ENCODE measurements at places on chromosomes 6 and 20.

GRCh38 chr20:64091770-64092169 lies 7.6 kb upstream of the LKAAEAR1 start:
- no peak for DNase-seq

DNA sequence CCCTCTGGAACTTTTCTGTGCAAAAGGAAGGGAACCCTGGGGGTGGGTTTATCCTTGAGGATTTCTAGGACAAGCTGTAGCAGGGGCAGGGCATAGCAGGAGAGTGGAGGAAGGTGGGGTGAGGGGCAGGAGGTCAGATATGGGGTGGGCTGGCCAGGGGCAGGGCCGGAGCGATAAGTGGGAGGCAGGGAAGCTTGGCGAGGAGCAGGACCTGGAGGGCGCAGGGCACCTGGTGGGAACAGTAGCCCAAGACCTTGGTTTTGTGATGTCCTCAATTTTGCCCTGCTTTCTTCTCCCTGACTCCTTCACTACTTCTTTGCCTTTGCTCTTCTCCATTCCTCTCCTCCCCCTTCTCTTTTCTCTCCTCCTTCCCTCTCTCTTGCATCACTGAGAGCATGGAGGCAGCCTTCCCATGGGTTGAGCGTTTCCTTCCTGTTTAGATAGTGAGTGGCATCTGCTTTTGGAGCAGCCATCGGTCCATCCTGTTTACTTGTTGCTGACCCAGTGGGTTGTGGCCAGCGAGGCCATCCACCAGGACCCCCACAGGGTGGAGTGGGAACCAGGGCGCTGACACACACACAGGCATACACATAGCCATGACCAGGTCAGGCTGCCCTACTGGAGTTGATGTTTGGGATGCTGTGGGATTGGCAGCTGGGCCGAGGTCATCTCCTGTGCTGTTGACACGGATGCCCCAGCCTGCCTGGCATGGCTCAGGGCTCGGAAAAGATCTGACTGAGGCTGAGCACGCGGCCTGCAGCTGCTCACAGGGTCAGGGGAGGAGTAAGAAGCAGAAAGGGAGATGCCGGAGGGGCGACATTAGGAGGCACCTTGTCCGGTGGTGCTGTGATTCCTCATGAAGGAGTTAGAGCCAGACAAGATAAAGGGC lies 121.0 kb upstream of the RNF24 start:
- no peak for DNase-seq

- DNase-seq = no peak
Measured at GRCh38 chr6:163708466-163708865, 293.9 kb downstream of the QKI start.

GRCh38 chr20:33909331-33909921 lies 84.3 kb upstream of the RALY start:
- DNase-seq = no peak

GRCh38 chr20:51190783-51191180 lies 167.9 kb upstream of the KCNG1 start:
- no peak for DNase-seq

GRCh38 chr6:81895511-81896185 lies 143.2 kb upstream of the TENT5A start:
- DNase-seq = no peak

- DNase-seq = no peak
Measured at GRCh38 chr20:6165346-6165745, 42.5 kb upstream of the FERMT1 start.

GRCh38 chr20:23461180-23461579 lies 8.5 kb upstream of the CST11 start:
- DNase-seq = no peak

GRCh38 chr20:17229256-17229655 lies 2.4 kb downstream of the PCSK2 start:
- DNase-seq = no peak

GRCh38 chr20:57587278-57587988 lies 26.5 kb downstream of the PCK1 start:
- no peak for DNase-seq

GRCh38 chr6:139545206-139546105 lies 171.0 kb upstream of the CITED2 start:
- no peak for DNase-seq

DNA sequence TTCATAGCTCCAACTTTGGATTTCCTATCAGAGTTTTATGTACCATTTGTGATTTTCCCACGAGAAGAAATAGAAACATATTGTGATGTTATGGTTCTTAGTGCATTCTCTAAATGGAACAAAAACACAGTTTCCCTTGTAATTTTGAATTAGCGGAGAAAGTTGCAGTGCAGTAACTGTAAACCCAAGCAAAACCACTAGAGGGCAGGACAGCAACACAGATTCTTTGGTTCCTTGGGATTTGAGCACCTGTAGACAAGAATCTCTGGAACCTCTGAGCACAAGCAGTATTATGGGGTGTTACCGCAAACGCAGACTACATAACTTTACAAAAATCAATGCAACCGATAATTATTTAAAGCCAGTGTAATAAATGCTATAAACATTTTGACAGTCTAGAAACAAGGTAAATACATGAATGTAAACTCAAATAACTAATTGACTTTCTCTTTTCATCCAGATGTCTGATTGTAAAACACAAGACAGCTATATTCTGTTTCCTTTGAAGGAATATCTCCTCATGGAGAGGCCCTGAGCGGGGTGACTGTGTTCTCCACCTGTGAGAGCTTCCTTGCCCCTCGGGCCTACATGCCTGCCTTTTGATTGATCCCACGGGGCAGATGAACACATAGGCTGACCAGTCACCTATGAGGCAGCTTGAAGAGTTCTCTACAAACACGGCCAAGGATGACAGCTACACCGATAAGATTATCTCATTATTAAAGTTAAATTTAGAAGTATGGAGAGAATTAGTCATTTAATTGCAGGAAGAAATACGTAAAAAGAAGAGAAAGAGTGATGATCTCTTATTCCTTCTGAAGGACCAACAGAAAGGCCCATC lies 67.5 kb upstream of the COL21A1 start:
- no peak for DNase-seq

DNA sequence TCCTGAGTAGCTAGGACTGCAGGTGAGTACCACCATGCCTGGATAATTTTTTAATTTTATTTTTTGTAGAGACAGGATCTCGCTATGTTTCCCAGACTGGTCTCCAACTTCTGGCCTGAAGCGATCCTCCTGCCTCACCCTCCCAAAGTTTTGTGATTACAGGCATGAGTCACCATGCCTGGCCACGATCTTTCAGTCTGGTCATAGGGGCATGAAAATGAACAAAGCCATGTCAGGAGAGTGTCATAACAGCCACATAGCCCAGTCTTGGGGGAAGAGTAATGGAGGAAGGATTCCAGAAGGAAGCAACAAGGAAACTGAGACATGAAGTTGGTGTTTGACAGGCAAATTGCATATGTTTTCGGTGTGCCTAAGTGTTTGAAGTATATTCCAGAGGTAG lies 17.0 kb upstream of the SNX3 start:
- DNase-seq = no peak

GRCh38 chr20:32456869-32457478 lies 98.8 kb downstream of the ASXL1 start:
- peak; percentile 22 for DNase-seq

- no peak for DNase-seq
Measured at GRCh38 chr6:167576828-167577503, 249.7 kb upstream of the AFDN start.

- DNase-seq = no peak
Measured at GRCh38 chr6:106186172-106186571, 100.0 kb downstream of the PRDM1 start.

GRCh38 chr6:135323202-135323668 lies 142.1 kb downstream of the MYB start:
- no peak for DNase-seq

- DNase-seq = no peak
Measured at GRCh38 chr6:15546591-15546990, 116.2 kb downstream of the DTNBP1 start.

- no peak for DNase-seq
Measured at GRCh38 chr20:56685879-56686278, 56.8 kb downstream of the TFAP2C start.
